ENCODE measurements at places on chromosomes 16 and 17.
A peak's percentile ranks its signal among the peaks of the same experiment; 100 is the strongest.

GRCh38 chr16:47734987-47735594 is 274.0 kb downstream of the PHKB start:
- DNase-seq: peak; percentile 68

GRCh38 chr16:50146479-50147435 is 6.3 kb upstream of the TENT4B start:
- DNase-seq: no peak

DNA sequence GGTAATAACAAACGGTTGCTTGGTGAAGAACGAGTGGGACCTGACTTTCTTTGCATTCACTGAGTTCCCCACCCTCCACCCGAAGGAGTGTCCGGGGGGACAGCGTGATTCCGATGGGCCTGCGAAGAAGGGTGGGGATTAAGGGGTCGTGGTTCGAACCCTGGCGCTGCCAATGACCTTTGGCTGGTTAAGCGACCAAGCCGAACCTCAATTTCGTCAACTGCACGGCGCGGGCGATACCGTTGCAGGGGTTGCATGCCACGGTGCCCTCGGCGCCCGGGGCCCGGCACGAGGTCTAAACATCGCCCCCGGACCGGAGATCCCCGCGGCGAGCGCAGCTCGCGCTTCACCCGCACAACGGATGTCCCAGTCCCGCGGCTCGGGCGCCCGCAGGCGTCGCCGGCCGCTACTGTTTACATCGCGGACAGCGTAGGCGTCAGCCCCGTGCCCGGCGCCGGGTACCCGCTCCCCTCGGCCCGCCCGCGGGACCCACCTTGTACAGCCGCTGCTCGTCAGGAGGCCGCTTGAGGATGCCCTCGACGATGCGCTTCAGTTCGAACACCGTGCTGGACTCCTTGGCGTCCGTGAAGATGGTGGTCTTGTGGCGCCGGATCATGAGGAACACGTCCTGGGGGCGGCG is 460 bp downstream of the ELOB start:
- DNase-seq: no peak

GRCh38 chr17:16968786-16969185 is 3.1 kb downstream of the TNFRSF13B start:
- no peak for DNase-seq

DNA sequence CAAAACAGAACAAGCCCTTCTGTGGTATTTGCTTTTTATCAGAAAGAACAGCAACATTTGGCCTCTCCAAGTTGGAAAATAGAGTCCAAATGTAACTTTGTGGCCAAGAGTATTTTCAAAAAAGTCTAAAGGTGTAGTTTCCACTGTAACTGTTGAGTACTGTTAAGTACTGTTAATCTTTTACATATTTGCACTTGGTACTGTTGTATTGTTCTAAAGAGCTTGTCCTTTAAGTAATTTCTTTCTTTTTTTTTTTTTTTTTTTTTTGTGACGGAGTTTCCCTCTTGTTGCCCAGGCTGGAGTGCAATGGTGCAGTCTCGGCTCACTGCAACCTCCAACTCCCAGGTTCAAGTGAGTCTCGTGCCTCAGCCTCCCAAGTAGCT is 21.5 kb downstream of the LDAF1 start:
- no peak for DNase-seq

GRCh38 chr17:64020056-64020766 is at the start of gene ICAM2:
TSS of gene ICAM2 (minus strand) at chr17:64020633. CDS start at chr17:64006691, 13,942 bp downstream.
- peak; percentile 5 for DNase-seq

GRCh38 chr16:31700200-31700529 is 172.5 kb downstream of the AHSP start:
- peak; percentile 86 for DNase-seq

DNA sequence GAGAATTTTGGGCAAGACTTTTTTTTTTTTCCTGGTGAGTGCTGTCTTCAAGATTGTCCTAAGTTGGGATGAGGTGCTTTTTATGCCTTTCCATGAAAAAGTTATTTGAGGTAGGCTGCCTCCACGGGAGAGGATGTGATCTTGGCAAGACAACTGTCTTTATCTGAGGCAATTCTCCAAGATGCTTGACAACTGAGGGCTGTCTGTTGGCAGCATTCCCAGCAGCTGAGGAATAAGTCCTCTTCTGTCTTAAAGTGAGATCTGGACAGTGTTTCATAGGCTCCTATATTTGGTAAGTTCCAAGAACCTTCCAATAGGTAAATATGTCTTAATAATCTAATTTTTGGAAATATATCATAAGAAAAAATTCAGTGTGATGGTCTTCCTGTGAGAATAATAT is 662.0 kb downstream of the CDH11 start:
- DNase-seq: no peak

DNA sequence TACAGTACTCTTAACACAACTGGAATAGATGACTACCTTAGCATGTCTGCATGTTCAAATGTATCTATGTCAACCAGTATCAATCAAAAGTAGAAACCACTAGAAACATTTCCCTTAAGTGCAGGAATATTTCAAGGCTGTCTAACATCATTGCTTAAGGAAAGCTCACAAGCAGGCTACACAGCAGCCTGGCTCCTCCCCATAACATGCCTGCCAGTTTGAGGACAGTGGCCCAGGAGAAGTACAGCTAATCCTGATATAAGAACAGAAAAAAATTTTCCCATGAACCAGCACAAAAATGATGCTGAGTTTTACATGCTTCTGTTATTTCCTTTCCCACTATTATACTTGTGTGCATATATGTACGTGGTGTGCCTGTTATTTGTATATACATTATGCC is 175.1 kb downstream of the MYO1D start:
- DNase-seq: no peak

DNA sequence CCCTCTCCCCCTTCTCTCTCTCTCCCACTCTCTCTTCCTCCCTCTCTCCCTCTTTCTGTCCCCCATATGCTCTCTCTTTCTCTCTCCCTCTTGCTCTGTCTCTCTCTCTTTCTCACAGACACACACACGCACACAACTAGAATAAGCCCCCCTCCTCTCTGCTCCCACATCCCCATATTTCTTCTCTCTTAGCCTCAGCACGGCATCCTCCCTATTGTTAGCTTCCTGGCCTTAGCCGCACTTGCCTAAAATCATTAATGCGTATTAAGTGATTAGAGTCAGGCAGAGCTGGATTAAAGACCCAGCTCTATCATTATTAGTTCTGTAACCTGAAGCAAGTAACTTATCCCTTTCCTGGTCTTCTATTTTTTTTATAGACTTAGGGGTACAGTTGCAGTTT is 319.0 kb upstream of the C16orf82 start:
- no peak for DNase-seq

DNA sequence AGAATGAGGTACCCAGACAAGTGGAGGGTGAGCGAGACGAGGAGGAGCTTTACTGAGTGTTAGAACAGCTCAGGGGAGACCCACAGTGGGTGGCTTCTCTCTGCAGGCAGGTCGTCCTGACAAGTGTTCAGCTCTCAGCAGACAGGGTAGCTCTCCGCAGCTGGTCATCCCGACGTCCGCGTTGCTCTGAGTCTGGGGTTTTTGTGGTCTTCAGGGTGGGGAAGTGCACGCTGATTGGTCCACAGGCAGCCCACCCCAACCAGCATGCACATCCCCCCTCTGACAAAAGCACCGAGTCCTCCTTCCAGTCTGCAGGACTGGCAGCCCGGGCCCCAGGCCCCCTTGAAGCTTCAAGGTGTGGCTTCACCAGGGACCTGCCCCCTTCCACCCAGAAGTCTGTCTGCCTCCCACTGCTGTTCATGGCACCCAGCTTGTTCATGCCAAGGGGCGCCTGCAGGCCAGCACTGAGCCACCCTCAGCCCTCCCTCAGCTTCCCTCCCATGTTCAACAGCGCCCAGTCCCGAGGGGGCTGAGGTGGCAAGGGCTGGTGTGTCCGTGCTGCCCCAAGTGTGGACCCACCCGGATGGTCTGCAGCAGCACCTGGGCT is 19.9 kb upstream of the WDR45B start:
- no peak for DNase-seq

DNA sequence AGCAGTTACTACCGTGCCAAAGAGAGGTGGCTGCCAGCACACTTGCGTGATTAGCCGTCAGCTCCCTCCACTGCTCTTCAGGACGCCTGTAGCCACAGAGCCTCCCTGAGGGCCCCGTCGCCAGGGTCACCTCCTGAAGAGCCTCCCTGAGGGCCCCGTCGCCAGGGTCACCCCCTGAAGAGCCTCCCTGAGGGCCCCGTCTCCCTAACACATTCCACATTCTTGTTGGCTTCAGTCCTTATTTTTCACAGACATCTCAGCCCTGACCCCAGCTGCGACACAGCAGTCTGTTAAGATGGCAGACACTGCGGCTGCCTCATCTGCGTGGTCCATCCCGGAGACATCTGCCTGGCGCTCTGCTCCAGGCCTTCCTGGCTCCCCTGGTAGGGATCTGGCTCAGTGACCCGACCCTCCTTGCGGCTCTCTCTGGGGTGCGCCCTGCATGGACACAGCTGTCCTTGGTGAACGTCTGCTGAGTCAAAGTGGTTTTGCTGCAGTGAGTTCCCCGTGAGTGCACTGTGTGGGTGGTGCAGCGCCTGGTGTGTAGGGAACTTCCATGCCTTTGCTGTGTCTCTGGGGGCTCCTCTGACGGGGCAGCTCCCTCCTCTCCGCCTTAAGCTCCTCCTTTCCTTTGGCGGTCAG is 11.4 kb downstream of the ACSF3 start:
- DNase-seq: no peak

DNA sequence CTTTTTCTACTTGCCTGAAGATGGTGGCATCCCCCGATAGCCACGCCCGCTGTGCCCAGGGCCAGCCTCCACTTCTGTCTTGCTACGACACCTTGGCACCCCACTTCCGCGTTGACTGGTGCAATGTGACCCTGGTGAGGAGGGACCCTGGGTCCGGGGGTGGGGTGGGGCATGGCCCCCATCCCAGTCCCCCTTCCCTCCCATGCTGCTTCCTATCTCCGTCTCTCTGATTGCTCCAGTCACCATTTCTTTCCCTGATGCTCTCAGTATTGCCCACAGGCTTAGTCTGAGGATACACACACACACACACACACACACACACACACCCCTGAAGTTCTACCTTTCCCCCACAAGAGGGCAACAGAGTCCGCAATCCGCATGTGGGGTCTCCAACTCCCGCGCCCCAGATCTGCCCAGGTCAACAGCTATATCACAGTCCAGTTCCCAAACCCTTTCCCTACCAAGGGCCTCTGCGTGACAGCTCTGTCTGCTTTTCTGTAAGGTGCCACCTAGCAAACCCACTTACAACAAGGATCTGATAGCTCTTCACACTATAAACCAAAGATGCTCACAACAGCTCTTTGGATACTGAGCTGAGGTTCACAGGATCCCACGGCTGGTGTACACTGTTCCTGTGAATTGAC is 3.4 kb downstream of the SGCA start:
- peak; percentile 35 for DNase-seq

DNA sequence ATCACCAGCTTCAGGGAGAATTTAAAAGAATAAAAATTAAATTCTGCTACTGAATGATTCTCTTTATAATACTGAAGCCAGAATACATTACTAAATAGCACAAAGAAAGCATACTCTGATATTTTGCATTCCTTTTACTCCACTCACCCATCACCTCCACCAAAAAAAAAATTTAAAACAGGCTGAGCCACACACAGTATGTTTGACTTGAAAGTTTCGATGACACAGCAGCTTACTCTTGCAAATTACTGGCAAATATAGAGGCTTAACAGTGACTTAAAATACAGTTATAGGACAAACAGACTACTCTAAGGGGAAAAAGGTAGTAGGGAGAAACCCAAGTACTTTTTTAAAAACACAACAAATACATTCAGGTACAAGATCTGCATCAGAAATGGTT is 39.2 kb downstream of the GPATCH8 start:
- DNase-seq: no peak

DNA sequence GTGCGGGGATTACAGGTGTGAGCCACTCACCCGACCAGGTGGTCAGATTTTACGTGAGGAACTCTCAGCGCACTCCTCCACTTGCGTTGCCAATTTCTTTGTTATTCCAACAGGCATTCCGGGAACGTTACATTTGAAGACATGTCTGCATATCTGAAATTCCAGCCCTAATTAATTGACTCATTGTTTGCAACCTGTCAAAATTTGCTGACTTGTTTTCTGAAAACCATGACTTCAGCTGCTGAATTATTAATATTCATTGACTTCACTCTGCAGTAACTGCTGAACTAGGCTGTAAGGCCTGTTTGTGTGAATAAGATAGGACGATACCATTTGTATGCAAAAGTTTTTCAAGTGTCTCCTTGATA is 16.6 kb downstream of the G6PC1 start:
- no peak for DNase-seq

- no peak for DNase-seq
These were observed 410.2 kb upstream of the GOT2 start for GRCh38 chr16:59144326-59144725.

DNA sequence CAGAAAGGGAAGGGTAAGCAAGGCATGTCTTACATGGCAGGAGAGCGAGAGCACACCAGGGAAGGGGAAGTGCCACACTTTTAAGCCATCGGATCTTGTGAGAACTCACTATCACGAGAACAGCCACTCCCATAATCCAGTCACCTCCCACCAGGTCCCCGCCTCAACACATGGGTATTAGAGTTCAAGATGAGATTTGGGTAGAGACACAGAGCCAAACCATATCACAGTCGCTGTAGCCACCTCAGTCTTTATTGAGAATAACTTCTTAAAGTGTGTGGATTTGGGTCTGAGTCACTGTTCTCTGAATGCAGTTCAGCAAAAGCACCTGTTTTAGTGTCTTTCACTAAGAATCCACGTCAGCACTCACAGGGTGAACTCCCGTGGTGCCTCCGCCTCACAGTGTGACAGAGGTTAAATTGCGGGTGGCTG is 195.2 kb upstream of the CHMP6 start:
- no peak for DNase-seq

All from NCI-H1092 treated with DMSO at 0.1 percent for 48 hours (cell line).